ENCODE measurements at places on chromosomes 13 and 19.

DNA sequence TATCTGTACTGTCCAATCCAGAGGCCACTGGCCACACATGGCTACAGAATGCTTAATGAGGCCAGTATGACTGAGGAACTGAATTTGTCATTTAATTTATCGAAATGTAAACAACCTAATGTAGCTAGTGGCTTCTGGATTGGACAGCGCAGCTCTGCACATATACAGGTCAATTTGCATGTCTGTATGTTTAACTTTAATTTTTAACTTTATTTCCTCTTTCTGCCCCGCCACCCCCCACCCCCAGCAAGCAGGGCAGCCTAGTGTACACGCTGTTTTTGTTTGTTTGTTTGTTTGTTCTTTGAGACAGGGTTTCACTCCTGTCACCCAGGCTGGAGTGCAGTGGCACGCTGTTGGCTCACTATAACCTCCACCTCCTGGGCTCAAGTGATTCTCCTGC lies 15.5 kb downstream of the ZSWIM9 start:
- no peak for DNase-seq

- no peak for DNase-seq
Measured at GRCh38 chr19:5983367-5983955, 5.5 kb upstream of the RANBP3 start.

GRCh38 chr19:58097781-58098681 lies at the start of gene ZSCAN18:
Gene ZSCAN18 (minus strand): TSS chr19:58098231. CDS start chr19:58090267, 7,964 bp downstream.
- DNase-seq, result peak; percentile 99

- DNase-seq, result no peak
Measured at GRCh38 chr19:39432677-39433025, 3.1 kb downstream of the RPS16 start.

DNA sequence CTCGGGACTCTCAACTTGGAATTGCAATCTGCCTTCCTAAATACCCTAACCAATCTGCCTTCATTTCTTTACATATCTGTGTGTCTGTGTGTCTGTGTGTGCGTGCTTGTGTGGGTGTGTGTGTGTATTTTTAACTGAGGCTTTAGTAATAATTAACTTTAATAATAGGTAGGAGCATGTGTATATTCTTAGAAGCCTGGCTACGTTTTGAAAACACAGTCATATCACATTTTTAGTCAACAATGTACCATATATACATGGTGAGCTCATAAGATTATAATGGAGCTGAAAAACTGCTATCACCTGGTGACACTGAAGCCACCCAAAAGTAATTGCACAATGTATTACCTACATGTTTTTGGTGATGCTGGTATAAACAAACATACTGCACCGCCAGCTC lies 65.4 kb upstream of the ATXN8OS start:
- DNase-seq, result no peak

- peak; percentile 2 for DNase-seq
Measured at GRCh38 chr19:42655748-42656147, 61.0 kb upstream of the CEACAM8 start.

DNA sequence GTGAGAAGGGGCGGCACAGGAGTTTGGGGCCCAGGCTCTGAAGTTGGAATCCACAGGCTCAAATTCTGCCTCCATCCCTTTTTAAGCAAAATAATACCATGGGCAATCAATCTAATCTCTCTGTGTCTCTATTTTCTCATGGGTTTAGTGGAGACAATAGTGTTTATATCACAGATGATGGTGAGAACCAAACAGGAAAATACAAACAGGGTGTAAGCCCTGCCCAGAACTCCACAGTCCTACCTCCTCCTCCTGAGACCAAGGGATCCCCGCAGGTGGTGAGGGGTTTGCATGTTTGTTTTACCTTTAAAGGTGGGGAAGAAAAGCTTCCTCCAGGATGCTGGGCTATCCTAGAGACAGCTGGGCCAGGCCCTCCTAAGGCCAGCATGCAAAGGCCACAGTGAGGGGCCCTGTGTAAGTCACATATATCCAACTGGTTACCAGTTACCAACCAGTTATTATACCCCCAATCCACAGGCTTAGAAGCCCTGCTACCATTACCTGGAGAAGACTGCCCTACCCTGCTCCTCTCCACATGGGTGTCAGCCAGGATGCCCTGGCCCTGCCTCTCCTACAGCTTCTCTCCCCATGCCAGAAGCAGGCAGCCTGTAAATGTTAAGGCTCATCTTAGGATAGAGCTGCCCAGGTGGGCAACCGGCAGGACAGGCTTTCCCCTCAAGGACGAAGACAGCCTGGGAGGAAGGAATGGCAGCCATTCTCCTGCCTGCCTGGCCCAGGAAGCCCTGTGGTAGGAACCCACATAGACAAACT lies 658.4 kb downstream of the UQCRFS1 start:
- no peak for DNase-seq

DNA sequence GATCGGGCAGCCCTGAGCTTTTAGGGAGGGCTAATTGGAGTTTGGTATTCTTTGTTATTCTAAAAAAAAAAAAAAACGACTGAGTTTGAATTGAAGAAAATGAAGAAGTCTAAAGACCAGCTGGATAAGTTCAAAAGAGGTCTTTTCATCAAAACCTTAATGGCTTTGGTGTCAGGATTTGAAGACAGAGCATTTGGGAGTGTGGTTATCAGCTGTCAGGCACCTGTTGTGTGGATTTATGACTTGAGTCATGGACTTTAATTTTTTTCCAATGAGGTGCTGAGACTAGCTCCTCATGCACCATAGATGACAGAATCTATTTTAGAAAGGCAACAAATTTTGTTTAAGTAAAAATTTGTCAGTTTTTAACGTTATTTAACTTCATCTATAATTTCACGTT lies 72.5 kb downstream of the FREM2 start:
- DNase-seq, result peak; percentile 7
